Renal pelvis (tissue), 12 donors: ENCODE measurements at places on chromosomes 12 and 14. TPM values are rescaled to one million over a fixed set of nuclear protein-coding genes. Genes with fewer than 3 reads are reported as not detected.
A peak's percentile ranks its signal among the peaks of the same experiment; 100 is the strongest.

DNA sequence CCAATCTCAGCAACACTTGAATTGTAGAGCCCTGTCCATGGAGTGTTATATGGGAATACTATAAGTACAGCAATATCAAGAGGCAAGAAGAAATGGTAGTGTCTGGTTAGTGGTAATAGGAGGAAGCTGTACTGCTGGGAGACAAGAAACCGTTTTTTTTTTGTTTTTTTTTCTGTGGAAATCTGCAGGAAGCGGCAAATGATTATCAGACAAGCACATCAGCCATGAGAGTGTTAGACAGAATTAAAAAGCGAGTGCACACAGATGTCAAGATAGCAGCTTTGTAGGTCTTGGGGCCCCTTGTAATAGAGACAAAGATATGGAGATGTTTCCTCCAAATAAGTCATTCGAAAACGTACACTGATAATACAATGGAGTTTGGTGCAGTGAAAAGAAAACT lies 6.7 kb downstream of the TESPA1 start:
- DNase-seq = no peak

GRCh38 chr12:108115123-108116121 lies 13.7 kb upstream of the WSCD2 start:
- peak; percentile 72 for DNase-seq

GRCh38 chr14:81169711-81170103 lies 51.1 kb downstream of the GTF2A1 start:
- peak; percentile 8 for DNase-seq

DNA sequence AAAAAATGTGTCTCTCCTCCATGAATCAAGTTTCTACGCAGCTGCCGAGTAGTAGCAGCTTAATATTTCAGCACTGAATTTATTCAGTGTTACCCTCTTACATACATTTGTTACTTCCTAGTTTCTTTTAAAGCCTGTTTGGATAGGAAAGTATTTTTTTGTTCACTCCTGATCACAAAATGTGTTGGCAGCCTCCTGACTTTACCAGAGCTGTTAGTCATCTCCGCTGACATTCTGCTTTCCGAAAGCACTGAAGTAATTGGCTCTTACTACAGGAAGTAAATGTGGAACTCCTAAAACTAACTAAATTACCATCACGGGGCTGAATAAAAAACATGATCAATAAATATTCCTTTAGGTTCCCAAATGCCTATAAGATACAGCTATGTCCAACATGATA lies 225.5 kb downstream of the EPS8 start:
- DNase-seq = no peak

GRCh38 chr12:26195250-26195640 lies at the start of gene SSPN:
Gene SSPN, plus strand, starts transcription at chr12:26195573. Its CDS starts 100 bp downstream, at chr12:26195673.
- DNase-seq = peak; percentile 73

- no peak for DNase-seq
These were observed 607.8 kb downstream of the SNAPC1 start for GRCh38 chr14:62369919-62370560.

Gene RNASE2
- 2.5 TPM for polyA plus RNA-seq

Gene PRICKLE1
- polyA plus RNA-seq = 47.4 TPM
